Inflammatory macrophage treated with lipopolysaccharide for 4 hours (primary cell): ENCODE measurements at places on chromosomes 1 and 21.
A peak's percentile ranks its signal among the peaks of the same experiment; 100 is the strongest.

DNA sequence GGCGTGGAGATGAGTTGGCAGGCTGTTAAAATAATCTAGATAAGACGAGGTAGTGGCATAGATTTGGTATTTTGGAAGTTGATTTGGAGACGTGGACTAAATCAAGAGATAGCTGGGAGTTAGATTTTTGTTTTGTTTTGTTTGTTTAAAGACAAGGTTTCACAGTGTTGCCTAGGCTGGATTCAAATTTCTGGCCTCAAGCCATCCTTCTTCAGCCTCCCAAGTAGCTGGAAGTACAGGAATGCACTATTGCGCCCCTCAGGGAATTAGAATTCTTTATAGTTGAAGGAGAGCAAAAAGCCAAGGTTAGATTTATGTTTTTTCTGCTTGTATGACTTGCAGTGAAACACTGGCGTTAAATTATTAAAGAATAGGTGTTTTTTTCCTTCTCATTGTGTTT is 22.3 kb upstream of the SNRPE start:
- DNase-seq: no peak

GRCh38 chr21:37199057-37199924 is 67.8 kb downstream of the VPS26C start:
- no peak for DNase-seq

- no peak for DNase-seq
Measured at GRCh38 chr1:201332616-201333335, 44.7 kb downstream of the TNNT2 start.

DNA sequence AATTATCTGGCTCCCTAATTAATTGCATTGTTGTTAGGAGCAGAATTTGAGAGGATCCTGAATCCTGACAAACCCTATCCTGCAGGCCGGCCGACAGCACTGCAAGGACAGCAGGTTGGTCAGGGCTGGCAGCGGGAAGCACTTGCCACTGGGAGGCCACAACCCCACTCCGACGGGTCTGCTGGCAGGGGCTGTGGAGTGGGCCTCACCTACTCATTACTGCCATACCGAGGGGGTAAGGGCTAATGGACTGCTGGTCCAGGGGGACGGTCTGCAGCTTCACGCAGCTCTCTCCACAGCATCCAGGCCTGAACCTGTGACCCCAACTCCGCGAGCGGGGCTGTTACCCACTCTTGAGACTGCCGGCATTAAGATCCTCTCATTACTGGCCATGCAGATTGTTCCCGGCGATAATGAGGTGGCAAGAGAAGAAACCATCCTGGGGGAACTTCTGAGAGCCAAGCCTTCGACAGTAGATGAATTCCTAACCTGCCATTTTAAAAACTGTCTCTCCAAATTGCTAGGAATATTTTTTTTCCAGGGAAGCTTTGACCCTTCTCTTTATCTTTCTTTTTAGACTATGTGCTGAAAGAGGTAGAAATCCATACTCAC is 501.3 kb downstream of the OMA1 start:
- DNase-seq: no peak

- no peak for DNase-seq
Measured at GRCh38 chr1:169722779-169723178, 11.1 kb downstream of the SELE start.

DNA sequence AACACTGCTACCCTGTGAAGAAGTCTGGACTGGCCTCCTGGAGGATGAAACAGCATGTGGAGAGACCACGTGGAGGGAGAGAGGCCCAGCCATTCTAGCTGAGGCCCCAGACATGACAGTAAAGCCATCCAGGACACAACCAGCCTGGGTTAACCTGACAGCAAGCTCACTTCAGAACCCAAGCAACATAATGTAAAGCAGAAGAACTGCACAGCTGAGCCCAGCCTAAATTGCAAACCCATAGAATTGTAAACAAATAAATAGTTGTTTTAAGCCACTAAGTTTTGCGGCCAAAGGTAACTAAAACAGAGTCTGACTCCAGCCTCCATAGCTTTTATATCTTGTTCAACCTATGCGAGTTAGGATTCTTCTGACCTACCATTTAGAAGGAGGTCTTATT is 97.2 kb upstream of the L1TD1 start:
- no peak for DNase-seq

DNA sequence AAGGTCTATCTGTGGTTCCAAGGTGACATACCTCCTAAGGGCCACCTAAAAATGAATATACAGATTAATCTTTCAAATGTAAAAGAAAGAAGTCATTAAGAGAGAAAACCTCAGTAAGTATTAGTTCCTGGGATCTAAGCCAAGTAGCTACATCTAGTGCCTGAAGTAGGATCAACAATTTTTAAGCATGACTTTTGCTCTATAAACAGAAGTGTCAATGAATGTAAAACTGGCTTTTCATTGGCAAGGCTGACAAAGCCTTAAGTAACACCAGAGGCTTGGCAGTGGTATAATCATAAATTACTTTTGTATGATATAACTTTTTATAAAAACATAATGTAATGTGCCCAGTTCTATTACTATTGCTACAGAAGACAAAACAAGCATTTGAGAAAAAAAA is 12.2 kb upstream of the ACADM start:
- no peak for DNase-seq

GRCh38 chr1:111511370-111511769 is 7.9 kb upstream of the ADORA3 start:
- DNase-seq: no peak

- DNase-seq: no peak
Measured at GRCh38 chr1:170511038-170511437, 20.9 kb upstream of the GORAB start.

- no peak for DNase-seq
Measured at GRCh38 chr21:8994640-8995511, 1526.5 kb upstream of the TPTE start.

- DNase-seq: no peak
Measured at GRCh38 chr1:116956378-116956777, 45.2 kb upstream of the CD101 start.

- no peak for DNase-seq
Measured at GRCh38 chr1:201783572-201783971, 45.4 kb upstream of the IPO9 start.

DNA sequence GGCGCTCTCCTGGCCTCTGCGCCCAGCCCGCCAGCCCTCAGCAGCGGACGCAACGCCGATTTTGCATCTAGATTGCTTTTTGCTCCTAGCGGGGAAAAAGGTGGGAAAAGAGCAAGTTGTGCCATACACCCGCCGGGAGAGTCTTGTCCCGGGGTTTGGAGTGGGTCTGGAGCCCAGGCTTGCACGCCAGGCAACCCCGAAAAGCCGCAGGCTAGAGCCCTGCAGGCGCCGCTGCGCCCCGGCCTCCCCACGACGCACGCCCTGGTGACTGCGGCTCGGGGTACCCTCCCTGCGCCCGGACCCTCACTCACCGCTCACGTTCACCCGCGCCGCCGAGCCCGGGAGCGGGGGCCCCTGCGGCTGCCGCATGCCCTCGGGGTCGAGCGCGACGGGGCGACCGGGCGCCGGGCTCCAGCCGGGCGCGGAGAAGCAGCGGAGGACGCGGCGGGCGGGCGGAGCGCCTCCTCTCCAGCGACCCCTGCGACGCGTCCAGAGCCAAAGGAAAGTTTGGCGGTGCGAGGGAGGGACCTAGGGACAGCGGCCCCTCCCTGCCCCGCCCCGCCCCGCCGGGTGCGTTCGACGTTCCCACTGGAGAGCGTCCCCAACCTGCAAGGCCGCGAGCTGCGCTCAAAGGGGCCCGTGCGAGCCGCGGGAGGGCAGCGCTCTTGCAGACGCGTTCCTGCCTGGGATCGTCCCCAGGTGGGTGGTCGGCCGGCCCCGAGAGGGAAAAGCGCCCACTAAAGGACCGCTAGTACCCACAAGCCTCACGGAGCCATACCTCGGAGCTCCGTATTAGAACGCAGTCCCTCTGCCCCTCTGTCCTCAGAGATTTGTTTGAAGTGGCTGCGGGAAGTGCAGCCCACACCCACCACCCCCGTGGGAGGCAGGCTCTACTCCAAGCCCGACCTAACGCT is at the start of gene LPAR3:
Gene LPAR3 (minus strand): TSS at position 502 of the 914 bp plus-strand sequence. CDS start 27,086 bp downstream, outside the sequence.
- DNase-seq: peak; percentile 6

DNA sequence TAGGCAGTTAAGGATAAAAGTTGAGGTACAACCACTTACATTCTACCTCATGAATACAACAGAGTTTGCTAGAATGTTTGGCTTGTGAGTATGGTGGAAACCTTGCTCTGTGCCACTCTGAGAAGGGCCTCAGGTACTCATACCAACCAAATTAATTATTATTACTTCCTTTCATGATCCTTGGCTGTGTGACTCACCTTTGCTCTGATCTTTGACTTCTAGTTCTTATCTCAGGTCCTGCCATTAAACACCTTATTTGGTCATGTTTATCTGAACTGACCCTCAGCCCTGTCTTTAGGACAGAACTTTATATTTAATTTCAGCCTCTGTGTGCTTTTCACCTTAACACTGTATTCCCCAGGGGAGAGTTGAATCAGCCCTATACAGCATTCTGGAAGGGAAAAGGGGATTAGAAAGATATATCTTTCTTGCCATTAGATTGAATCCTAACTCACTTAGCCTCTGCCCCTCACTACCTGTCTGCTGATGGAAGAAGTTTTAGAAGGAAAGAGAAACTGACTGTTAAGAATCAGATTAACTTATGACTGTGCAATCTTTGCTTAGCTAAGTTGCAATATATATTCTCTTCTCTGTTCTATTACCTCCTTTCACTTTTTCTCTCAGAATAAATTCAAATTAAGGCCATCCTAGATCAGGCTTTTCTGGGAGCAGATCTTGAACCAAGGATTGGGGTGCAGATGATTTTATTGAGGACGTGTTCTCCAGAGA is 260.4 kb upstream of the DPYD start:
- DNase-seq: no peak

DNA sequence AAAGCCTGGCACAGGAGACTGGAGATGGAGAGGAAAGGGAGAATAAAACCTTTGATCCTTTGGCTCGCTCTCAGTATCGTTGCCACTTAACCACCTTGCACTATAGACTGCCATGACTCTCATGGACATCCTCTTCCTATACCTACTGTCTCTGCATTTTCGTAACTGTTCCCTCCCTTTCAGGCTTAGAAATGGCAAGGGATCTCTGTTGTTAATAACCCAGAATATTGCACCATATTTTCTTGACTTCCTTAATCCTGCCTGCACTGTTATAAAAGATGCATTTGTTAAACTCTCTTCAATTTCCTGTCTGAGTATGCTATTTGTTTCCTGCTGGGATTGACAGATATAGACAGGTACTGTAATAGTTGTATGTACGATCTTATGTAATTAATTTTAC is 38.6 kb downstream of the CYYR1 start:
- DNase-seq: peak; percentile 19

GRCh38 chr1:164937291-164937690 is 378.3 kb downstream of the PBX1 start:
- DNase-seq: no peak

GRCh38 chr1:115982400-115982799 is 6.1 kb downstream of the SLC22A15 start:
- DNase-seq: peak; percentile 86

DNA sequence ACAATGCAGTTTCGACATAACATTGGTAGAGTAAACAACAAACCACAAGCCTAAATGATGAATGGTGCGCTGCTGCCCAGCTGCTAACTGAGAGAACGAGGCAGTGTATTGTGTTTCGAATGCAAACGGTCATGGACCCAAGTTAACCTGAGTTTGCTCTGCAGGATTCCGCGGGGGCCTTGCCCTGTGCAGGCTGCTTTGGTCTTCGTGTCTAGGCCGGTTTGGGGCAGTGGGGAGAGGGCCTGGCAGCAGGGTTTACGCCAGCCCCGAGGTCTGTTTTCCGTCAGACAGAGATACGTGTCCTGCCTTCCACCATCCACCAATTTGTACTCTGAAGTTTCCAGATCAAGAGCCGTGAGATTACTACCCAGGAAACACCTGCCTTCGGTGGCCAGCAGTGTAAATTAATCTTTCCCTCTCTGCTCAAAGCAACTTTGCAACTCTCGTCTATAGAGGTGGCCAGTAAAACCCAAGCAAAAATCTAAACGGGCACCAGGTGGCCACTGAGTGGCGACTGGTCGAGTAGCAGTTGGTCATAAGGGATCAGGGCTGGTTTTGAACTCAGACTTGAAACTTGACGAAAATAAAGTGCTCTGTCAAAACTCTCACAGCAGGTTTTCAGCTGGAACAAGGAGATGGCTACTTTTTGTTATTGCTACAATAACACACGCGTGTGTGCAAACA is 6.3 kb upstream of the PRDM15 start:
- no peak for DNase-seq

GRCh38 chr21:33267250-33267649 is 1.1 kb downstream of the IL10RB start:
- peak; percentile 13 for DNase-seq

GRCh38 chr21:25002676-25003075 is 604.6 kb downstream of the MRPL39 start:
- DNase-seq: no peak

DNA sequence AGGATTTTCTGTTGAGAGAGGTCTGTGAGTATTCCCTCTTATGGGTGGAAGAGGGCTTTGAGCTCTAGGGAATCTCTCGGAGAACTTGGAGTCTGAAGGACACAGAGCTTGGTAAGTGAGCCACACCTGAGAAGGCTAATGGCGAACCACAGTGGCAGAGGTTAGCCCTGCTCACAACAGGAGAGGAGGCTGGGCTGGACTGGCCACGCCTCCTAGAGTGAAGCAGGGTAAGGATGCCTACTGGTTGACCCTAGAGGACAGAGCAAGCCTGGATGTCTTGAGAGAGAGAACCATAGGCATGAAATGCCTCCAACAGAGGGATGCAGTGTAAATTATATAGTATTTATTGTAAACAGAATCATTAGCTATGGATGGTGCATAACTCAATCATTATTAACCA is 232.6 kb downstream of the PCP4 start:
- DNase-seq: no peak

- peak; percentile 66 for DNase-seq
Measured at GRCh38 chr1:231757101-231757404, 130.5 kb downstream of the DISC1 start.
